Vein endothelial cell (primary cell): ENCODE measurements at places on chromosomes 4 and X. TPM values are rescaled to one million over a fixed set of nuclear protein-coding genes. Genes with fewer than 3 reads are reported as not detected.

GRK4 gene
- total RNA-seq = 4.2 and 6.3 TPM in 2 replicates

TLR3 gene
- 2.9 and 3.3 TPM in 2 replicates for total RNA-seq

SOWAHB gene
- not detected in 2 replicates for total RNA-seq

NIPAL1 gene
- total RNA-seq = 0.65 and 1.1 TPM in 2 replicates

GATA1 gene
- not detected in 2 replicates for total RNA-seq

VCX2 gene
- not detected in 2 replicates for total RNA-seq

CXCL13 gene
- total RNA-seq = not detected in 2 replicates

THAP9 gene
- 3.4 and 4.9 TPM in 2 replicates for total RNA-seq

GPR34 gene
- total RNA-seq = not detected in 2 replicates

RHOH gene
- total RNA-seq = 0.57 TPM in 1 of 2 replicates, not detected in the other
